ENCODE measurements at places on chromosomes 2 and 18.

- DNase-seq = no peak
Measured at GRCh38 chr2:54013996-54014395, 43.2 kb upstream of the PSME4 start.

- DNase-seq = no peak
Measured at GRCh38 chr2:168594778-168595177, 138.7 kb downstream of the CERS6 start.

- DNase-seq = no peak
Measured at GRCh38 chr2:94871226-94872087, at the start of gene TEKT4. TEKT4 (plus strand) TSS chr2:94871430; CDS start chr2:94871580, 150 bp downstream.

- no peak for DNase-seq
Measured at GRCh38 chr2:8522687-8523086, 159.2 kb upstream of the ID2 start.

- DNase-seq = no peak
Measured at GRCh38 chr2:119579424-119580295, 35.4 kb downstream of the CFAP221 start.

DNA sequence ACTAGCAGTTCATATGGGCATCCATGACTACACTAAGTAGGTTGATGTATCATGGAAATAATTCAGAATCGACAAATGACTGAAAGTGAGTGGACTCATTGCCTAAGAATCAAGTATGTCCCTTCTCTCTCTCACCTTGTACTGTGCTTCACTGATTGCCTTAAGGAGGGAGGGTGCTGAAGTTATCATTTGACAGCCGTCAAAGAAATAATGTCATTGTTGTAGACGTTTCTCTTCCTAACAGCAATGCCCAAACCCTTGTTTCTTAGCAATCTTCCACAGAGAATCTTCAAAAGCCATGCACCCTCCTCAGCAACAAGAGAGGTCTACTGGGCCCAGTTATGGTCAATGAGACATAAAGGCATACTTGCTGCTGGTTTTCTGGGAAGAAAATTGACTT lies 785.0 kb downstream of the SUCLG1 start:
- DNase-seq = no peak

GRCh38 chr2:137939026-137939425 lies 25.2 kb upstream of the HNMT start:
- DNase-seq = no peak

DNA sequence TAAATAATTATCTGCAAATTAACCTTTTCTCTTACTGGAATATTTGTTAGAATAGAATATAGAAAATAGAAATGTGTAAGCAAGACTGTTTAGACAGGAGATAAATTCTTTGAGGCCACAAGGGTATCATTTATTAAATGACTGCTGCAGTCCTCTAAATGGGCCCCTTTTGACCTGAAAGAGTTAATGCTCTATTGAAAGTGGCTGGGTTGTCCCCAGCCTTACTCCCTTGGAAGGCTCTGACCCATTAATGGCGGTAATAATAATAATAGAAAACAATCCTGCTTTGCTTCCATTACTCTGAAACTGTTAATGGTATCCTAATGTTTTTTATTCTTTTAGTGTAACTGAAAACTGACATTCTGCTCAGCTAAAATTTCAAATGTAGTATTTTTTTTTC lies 398.0 kb upstream of the NRP2 start:
- no peak for DNase-seq

GRCh38 chr2:216737676-216738075 lies 42.3 kb upstream of the IGFBP5 start:
- no peak for DNase-seq
